ENCODE measurements at places on chromosomes 12 and 14.

DNA sequence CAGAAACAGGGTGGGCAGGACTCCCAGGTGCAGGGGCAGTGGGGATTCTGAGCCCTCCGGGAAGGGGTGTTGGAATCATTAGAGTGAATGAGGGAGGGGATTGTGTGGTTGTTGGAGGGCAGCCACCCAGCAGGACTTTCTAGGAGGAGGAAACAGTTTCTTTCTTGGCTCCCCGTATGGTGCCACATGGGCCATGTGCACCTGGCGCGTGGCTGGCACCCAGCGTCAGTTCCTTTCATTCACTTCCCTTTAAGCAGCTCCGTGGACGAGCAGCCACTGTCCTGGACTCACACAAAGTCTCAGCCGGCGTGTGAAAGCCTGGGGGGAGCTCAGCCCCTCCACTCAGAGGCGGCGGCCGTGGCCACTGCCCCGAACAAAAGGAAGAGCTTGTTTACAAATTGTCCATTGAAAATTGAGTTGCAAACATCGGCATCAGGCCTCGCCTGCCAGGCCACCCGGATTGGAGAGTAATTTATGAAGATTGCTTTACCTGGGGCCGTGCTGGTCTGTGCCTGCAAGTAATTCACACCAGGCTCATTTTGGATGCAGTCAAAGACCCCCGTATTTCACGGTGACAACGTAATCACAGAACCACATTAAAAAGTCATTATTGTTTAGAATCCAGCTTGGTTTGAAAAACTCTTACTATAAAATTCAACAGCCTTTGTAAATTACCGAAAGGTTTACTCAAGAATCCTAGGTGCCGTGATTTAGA lies 101.7 kb upstream of the C14orf180 start:
- DNase-seq = no peak

GRCh38 chr12:78403136-78403535 lies 461.4 kb upstream of the SYT1 start:
- no peak for DNase-seq

DNA sequence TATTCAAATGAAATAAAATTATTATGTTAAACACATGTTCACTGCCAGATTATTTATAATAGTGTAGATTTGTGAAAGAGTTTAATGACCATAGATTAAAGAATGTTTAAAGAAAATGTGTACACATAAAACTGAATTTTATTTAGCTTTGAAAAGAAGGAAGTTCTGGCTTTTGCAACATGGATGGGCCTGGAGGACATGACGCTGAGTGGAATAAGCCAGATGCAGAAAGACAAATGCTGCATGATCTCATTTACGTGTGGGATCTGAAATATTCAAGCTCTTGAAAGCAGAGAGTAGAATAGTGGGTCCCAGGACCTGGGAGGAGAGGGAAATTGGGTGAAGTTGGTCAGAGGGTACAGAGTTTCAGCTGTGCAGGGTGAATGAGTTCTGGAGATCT lies 1261.2 kb downstream of the TMEM121 start:
- no peak for DNase-seq

DNA sequence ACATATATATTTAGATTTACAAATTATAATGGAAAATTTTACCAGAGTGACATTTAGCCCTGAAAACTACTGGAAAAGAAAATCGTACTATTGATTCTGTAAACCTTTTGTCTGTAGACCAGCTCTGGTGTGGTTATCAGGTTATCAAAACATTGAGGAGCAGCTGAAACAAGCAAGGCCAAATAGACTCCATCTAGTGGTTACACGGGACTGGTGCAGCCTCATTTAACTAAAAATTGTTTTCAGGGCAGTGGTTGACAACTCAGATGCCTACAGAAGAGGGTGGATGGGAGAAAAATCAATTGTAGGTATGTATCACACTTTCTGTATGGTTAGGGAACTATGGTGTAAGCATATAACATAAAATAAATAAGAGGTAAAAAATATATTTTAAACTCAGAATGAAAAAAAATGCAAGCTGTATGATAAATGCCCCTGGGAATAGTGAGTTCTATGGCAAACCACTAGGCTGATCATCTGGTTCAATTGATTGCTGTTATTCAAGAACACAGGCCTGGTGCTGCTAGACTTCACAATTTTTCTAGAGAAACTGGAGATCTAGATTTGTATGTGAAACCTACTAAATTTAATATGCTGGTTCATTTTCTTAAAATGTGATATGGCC lies 51.2 kb downstream of the ACSS3 start:
- DNase-seq = no peak

- DNase-seq = no peak
Measured at GRCh38 chr12:127253797-127254327, 1013.1 kb upstream of the TMEM132C start.

GRCh38 chr12:40727774-40728483 lies 35.7 kb downstream of the CNTN1 start:
- no peak for DNase-seq

DNA sequence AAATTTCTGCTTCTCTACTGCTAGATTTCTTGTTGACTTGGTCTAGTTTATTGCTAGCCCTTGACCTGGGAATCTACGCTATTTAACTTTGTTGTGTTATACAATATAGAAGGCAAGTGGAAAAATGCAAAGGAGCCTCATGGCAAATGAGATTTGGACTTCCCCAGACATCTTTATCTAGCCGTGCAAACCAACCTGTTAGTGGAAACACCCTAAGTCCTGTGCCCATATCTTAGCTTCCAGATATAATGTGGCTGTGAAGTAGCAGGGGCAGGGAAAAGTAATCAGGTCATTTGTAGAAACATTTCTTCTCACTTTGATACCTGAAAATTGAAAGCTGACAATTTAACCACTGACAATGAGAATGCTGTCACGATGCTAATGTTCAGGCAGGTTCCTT lies 90.7 kb upstream of the ATP2B1 start:
- no peak for DNase-seq

- no peak for DNase-seq
Measured at GRCh38 chr12:62659453-62660295, 193.0 kb downstream of the MON2 start.

- DNase-seq = no peak
Measured at GRCh38 chr12:108465417-108465816, 49.7 kb upstream of the FICD start.

Measured in CD4-positive, alpha-beta T cell treated with Interleukin-17A for 4 hours (primary cell).